ENCODE measurements at places on chromosomes 12 and 14.

DNA sequence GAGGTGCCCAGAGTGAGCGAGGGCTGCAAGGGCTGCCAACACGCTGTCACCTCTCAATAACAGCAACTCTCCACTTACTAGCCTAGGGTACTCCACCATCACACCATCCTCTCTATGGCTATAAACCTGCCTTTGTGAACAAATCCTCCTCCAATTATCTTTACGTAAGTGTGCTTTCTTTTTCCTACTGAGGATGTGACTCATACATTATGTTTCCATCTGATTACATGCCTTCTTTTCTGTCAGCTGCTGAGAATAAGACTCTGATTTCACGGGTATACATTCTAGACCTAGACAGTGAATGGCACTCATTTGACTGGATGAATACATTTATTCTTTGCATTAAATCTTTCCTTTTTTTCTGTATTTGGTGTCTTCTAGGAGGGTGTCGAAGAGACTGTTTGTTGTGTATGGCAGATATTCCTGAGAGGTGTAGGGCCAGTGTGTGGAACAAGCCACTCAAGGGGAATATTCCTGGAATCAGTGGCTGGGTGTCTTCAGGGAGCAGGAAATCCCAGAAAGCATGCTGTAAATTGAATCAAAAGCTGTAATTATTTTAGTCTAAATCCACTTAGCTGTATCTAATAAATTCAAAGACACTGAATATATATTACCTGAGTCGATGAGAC is 327.3 kb upstream of the TMTC1 start:
- DNase-seq = no peak

DNA sequence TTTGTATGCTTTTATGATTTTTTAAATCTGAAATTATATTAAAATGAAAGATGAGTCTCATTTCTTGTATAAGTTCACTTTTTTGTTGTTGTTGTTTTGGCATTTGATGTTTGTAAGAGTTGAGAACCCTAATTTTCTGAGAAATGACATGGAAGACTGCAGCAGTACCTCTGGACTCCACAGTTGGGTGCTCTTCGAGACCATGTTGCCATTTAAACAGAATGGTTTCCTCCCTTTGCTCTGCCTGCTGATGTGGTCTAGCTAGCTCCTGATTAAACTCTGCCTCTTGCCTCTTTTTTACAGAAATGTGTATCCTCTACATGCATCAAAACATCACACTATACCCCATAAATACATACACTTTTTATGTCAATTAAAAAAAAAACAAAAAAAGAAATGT is 5.8 kb upstream of the LTA4H start:
- DNase-seq = no peak

DNA sequence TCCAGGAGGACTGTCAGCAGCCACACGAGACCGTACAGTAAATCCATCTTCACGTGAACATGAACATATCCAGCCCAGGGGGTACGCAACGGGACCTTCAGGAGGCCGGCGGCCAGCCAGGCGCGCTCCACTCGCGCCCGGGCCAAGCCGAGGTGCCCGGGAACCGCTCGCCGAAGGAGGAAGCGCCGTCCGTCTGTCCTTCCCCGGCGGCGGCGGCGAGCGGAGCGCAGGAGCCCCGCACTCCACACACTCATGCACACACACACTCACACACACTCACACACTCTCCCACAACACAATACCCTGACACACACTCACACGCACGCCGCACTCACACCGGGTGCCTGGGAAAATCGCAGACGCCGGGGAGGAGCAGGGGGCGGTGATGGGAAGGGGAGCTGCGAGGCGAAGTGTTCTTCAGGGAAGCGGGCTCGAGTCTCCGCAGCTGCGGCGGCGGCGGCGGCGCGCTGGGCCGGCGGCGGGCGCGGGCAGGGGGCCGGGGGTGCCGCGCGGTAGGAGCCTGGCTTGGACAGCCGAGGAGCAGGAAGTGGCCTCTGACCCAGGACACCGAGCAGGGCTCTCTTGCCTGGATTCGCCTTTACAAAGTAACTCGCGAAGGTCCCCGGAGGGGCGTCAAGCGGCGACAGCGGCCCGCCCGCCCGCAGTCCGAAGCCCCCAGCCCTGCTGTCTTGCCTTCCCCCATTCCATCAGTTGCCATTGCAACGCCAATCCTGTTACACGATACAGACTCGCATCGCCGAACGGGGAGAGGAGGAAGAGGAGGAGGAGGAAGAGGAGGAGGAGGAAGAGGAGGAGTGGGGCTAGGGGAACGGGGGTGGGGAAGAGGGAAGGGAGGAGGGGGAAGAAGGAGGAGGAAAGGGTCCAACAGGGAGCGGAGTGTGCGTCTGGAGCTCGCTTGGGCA is 601 bp downstream of the MDGA2 start:
- DNase-seq = no peak

DNA sequence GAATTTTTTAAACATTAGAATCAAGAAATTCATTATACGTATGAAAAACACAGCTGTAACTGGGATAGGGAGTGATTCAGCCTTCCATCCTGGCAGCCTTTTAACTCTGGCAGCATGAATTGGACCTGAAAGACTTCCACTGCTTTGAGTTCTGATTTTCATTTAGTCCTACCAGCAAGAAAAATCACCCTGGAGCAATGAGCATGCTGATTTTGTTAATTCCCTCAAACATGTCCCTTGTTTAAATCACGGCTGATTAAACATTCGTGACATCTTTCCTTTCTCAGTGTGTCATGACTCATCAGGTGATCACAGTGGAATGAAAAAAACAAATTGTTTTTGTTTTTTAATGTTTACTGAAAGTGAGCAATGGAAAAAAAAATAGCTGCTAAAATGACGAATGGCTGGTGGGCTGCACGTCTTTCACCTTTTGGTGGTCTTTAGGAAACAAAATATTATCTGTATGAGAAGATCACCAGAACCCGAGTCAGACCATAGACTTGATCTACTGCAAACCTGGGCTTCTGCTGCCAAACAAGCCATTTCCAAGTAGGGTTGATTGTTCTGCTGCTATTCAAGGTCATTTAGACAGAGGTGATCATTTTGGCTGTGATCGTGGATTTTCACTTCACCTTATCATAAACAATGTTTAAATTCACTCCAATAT is 67.0 kb upstream of the CAND1 start:
- DNase-seq = no peak

All from CD4-positive, alpha-beta T cell treated with Interleukin-17A for 1 hour (primary cell).